Stimulated activated CD8-positive, alpha-beta memory T cell treated with anti-CD3 and anti-CD28 coated beads, Interleukin-4, amount 100 ng/mL, for 1 hour (primary cell): ENCODE measurements at places on chromosomes 12 and 14.

- DNase-seq: no peak
These were observed 236.0 kb downstream of the ADAMTS20 start for GRCh38 chr12:43315961-43316360.

GRCh38 chr12:28563936-28564335 is 373.7 kb downstream of the CCDC91 start:
- DNase-seq: no peak

GRCh38 chr12:124398578-124399227 is 103.8 kb downstream of the RFLNA start:
- no peak for DNase-seq

- peak; percentile 83 for DNase-seq
These were observed 13.0 kb upstream of the UBC start for GRCh38 chr12:124927201-124928094.

GRCh38 chr12:2631653-2632350 is 163.0 kb upstream of the FKBP4 start:
- no peak for DNase-seq

GRCh38 chr14:55545779-55546178 is 34.2 kb upstream of the KTN1 start:
- no peak for DNase-seq

- DNase-seq: no peak
These were observed 68.1 kb upstream of the OTOGL start for GRCh38 chr12:80031229-80031628.

- DNase-seq: no peak
These were observed 319.9 kb downstream of the AEBP2 start for GRCh38 chr12:19759227-19759626.

DNA sequence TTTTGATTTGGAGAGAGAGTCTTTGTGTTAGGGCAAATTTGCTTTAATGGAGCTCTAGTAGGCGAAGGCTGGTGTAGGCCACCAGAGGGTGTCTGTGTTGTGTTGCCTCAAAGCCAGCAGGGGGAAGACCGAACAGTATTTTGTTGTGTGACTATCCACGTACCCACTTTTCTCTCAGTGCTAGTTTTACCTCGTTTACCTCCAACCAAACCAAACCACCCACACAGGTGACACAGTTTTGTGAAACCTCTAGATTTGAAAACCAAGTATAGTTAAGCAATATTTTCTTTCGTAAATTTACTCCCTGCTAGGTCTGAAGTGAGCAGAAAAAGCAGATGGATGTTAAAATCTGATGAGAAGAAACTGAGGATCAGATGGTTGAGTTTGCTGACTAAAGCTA is 36.3 kb upstream of the NPFF start:
- peak; percentile 10 for DNase-seq

- no peak for DNase-seq
These were observed 89.2 kb downstream of the CFAP54 start for GRCh38 chr12:96578526-96579125.

- DNase-seq: no peak
These were observed 50.8 kb downstream of the TTLL5 start for GRCh38 chr14:75711796-75712211.

DNA sequence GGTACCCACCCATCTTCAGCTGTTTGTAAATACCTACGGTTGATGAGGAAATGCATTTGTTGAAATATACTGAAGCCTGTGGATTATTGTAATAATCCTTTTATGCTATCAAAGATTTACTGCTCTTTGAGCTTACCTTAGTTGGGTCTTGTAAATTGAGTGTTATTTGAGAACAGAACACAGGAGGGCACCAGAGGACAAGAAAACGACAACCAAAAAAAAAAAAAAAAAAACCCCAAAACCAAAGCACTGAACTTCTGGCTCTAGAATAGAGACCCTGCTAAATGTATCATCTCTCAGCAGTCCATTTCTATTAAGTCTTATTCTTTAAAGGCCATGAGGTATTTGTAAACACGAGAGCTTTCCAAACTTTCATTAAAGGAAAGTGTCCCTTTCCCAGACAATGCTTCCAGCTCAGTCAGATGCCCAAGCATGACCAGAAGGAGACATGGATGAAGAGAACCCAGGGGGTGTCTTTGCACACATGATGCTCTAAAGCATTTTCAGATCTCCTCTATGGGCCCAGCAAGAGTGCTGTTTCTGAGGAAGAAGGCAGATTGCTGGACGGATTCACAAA is 763.9 kb downstream of the NRXN3 start:
- DNase-seq: no peak

GRCh38 chr12:132834181-132834711 is 5.6 kb upstream of the GOLGA3 start:
- DNase-seq: no peak

- no peak for DNase-seq
These were observed 100.0 kb downstream of the CCDC91 start for GRCh38 chr12:28290262-28290661.

GRCh38 chr14:97166497-97166896 is 369.3 kb downstream of the VRK1 start:
- no peak for DNase-seq

GRCh38 chr12:123942911-123943648 is 29.6 kb downstream of the CCDC92 start:
- DNase-seq: no peak

- DNase-seq: no peak
These were observed 23.6 kb upstream of the USP44 start for GRCh38 chr12:95574799-95575452.

DNA sequence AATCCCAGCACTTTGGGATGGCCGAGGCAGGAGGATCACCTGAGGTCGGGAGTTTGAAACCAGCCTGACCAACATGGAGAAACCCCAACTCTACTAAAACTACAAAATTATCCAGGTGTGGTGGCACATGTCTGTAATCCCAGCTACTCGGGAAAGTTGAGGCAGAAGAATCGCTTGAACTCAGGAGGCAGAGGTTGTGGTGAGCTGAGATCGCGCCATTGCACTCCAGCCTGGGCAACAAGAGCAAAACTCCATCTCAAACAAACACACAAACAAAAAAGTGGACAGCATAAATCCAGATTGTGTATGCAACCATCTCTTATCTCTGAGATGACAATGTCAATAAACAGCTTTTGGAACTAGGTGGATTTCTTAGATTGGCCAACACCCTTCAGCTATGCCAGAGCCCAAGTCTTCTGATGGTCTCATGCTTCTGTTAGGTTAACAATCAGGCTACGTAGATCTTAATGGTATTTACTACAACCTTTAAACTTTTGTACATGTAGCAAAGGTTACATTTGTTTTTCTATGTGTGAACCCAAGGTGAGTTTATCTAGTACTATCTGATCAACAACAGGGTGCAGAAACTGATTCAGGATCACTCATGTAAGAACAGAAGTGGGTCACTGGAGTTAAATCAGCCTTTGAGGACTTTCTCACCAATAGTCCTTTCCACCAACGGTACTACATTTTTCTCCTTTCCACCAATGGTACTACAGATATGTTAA is 73.7 kb downstream of the DUSP16 start:
- DNase-seq: no peak

GRCh38 chr12:10213168-10214135 is 775 bp downstream of the GABARAPL1 start:
- DNase-seq: peak; percentile 53

DNA sequence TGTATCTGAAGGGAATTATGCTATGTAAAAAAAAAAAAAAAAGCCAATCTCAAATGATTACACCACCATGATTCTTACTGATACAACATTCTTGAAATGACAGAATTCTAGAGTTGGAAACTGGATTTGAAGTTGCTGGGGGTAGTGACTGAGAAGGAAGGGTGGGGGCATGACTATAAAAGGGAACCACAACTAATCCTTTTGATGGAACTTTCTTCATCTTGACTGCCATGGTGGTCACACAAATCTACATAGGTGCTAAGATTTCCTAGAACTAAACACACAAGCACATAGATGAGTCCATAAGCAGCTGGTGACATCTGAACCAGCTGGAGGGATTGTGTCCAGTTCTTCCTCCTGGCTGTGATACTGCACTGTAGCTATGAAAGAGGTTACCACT is 51.4 kb downstream of the CLMN start:
- no peak for DNase-seq

GRCh38 chr14:77122526-77123125 is 19.0 kb downstream of the ZDHHC22 start:
- DNase-seq: no peak

GRCh38 chr12:124915239-124916236 is 1.1 kb upstream of the UBC start:
- no peak for DNase-seq
